ENCODE measurements at places on chromosomes 4 and X.
A peak's percentile ranks its signal among the peaks of the same experiment; 100 is the strongest.

GRCh38 chr4:83618431-83618830, 82.5 kb downstream of the GPAT3 start:
- DNase-seq, result no peak

- no peak for DNase-seq
Measured at GRCh38 chr4:5995901-5996623, 22.2 kb downstream of the C4orf50 start.

GRCh38 chrX:132395026-132395425, 93.8 kb downstream of the MBNL3 start:
- no peak for DNase-seq

GRCh38 chr4:2886161-2886560, 42.5 kb downstream of the ADD1 start:
- DNase-seq, result no peak

GRCh38 chrX:19372170-19372546, 28.4 kb downstream of the PDHA1 start:
- peak; percentile 47 for DNase-seq

GRCh38 chrX:141341341-141341740, 99.0 kb upstream of the SPANXC start:
- no peak for DNase-seq

GRCh38 chrX:139026406-139026805, 314.9 kb upstream of the FGF13 start:
- DNase-seq, result no peak

- no peak for DNase-seq
Measured at GRCh38 chr4:25814301-25815136, 48.3 kb downstream of the SEL1L3 start.

GRCh38 chrX:68853665-68854251, 24.9 kb downstream of the EFNB1 start:
- DNase-seq, result no peak

GRCh38 chrX:133189195-133189594, 29.0 kb downstream of the TFDP3 start:
- no peak for DNase-seq

DNA sequence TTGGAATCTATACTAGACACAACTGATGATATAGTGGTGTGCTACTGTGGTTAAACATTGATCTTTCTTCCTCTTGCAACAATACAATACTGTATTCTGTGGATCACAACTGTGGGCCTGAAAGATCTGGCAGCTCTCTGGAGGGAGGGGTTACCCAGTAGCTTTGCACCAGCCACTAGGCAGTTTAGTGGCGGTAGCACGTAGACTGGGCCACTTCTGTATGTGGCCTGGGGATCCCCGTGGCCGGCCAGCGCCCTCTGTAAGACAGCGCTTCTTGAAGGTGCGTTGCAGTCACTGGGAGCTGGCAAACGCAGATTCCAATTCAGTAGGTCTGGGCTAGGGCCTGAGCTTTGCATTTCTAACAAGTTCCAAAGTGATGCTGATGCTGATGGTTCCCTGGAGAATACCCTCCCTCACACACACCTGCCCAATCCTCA, 168.6 kb downstream of the MGST2 start:
- no peak for DNase-seq

DNA sequence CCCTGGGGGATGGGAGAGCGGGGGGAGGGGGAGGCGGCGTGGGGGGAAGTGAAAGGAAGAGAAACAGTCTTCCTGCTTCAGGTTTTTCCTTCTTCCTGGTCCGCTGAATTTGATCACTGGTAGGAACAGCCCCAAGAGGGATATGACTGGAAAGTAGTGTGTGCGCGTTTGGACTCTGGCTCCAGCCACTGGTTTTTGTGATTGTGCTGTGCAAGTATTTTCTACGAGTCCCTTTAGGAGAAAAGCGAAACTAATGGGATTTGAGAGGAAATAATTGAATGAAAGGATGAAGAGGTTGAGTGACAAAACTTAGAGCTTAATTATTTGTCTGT, 836 bp downstream of the PRRG1 start:
- DNase-seq, result no peak

GRCh38 chrX:40083120-40083978, 14.4 kb downstream of the BCOR start:
- DNase-seq, result peak; percentile 25

DNA sequence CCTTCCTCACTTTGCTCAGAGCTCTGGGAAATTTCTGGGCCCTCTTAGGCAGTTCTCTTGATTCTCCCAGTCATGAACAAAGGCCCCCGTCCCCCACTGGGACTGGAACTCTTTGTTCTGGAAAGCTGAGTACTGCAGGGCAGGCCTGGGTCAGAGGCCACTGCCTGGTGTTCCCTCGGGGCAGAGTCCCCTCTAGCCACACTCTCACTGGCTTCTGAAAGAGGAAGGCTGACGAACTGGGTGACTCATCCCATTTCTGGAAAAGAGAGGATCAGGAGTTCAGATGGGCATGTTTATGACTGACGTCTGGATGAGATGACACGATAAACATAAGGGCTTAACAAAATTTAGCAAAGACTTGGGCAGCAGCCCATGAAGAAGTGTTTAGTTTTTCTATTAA, 47.7 kb downstream of the DDX3X start:
- no peak for DNase-seq

Measured in activated B cell treated with CpG ODN at 0.5 μM for 24 hours (primary cell).